Ureter (tissue), 1 donor: ENCODE measurements at places on chromosomes 7 and 10. TPM values are rescaled to one million over a fixed set of nuclear protein-coding genes. Genes with fewer than 3 reads are reported as not detected.

- no peak for DNase-seq
Observed at GRCh38 chr10:114110174-114110972, 63.6 kb downstream of the CCDC186 start.

GRCh38 chr10:30075481-30075880, 16.1 kb upstream of the JCAD start:
- no peak for DNase-seq

GRCh38 chr7:53002389-53002788, 33.0 kb upstream of the POM121L12 start:
- no peak for DNase-seq

The OR2A7 gene
- 10.8 TPM for total RNA-seq

DNA sequence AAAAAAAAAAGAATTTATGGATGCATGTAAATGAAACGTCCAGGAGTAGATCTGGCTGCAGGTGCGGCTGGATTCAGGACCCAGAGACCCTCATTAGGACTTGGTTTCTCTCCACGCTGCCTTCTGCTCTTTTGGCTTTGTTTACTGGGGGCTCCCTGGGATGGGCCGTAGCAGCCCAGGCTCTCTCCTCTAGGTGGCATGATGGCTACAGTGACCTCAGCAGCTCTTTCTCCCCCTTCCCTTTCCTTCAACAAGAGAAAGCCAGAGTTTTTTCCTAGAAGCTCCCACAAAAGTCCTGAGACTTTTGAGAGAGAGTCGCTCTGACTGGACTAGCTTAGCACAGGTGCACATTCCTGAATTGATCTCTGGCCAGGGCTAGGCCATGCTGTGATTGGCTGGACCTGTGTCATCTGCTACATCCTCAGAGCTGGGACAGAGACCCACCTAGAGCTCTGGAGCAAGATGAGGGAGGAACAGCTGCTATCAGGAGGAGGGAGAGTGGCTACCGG, 67.8 kb upstream of the PDCD4 start:
- DNase-seq = no peak

- no peak for DNase-seq
Observed at GRCh38 chr7:143281529-143281928, 3.2 kb upstream of the TMEM139 start.

The PLEKHS1 gene
- total RNA-seq = 25.7 TPM
